ENCODE measurements at places on chromosomes 3 and 15.

GRCh38 chr15:41010345-41010744, 57.1 kb downstream of the CHAC1 start:
- no peak for DNase-seq

DNA sequence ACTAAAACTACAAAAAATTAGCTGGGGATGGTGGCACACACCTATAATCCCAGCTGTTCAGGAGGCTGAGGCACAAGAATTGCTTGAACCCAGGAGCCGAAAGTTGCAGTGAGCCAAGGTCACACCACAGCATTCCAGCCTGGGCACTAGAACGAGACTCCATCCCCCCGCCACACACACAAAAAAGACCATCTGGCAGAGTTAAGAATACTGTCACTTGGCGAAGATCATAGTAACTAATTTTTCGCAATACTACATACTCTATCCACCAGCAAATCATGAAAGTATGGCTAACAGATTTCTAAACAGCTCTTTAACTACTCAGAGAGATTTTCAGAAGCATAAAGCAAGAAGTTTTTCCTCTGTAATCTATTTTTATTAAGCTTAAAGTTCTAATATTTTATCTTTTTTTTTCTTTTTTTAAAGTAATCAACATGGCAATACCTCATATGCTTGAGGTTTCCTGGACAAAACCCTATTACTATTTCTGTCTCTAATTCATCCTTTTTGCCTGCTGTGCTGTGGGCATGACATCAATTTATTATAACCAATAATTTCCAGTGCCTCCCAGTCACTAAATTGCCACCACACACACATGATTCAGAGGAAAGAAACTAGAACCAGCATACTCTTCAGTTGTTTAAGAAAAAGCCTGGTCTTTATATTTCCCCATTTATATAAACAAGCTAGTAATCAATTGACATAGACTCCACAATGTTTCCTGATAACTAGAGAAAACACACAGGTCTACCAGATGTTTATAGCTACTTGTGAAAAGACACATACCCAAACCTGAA, 46.9 kb downstream of the CHSY1 start:
- DNase-seq, result no peak

DNA sequence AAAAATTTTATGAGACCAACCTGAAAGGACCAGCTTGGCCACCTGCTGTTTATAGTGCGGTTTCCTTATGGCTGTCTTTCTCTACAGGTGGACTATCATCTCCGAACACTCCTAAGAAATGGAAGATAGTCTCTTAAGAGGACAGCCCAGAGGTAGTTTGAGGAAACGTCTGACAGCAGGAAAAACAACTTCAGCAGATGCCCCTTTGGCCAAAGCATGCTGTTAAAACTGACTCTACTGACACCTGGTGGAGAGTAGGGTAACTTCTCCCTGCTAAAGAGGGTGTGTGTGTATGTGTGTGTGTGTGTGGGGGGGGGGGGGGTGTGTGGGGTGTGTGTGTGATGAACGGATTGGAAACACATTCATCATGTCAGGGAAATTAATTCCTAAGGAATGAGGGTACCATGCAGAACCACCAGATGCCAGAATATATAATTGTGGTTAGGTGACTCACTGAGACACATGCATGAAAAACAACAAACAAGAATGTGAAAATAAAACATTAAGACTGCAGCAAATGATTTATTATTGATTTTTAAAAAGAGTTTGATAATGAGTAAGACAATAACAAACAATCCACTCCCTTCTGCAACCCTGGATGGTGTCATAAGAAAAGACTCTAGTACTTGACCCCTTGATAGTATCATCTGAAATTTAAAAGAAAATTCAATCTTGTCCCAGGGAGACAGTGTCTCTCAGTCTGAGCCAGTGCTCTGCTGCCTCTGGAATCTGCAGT, 256.5 kb downstream of the THRB start:
- peak; percentile 96 for DNase-seq

DNA sequence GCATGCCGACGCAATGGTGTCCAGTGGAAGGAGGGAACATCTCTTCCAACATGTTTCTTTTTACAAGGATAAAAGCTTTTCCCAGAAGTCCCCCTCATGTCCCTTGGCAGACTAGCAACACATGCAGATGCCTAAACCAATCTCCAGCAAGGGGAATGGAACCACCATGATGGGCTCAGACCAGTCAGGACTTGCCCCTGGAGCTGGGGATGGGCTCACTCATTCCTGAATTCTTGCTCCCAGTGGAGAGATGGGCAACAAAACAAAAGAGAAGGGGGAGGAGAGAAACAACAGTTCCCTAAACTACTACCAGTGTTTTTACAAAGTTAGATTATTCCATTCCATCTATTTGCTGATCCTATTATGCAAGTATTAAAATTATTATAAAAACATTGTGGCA, 76.8 kb upstream of the OXTR start:
- DNase-seq, result no peak

DNA sequence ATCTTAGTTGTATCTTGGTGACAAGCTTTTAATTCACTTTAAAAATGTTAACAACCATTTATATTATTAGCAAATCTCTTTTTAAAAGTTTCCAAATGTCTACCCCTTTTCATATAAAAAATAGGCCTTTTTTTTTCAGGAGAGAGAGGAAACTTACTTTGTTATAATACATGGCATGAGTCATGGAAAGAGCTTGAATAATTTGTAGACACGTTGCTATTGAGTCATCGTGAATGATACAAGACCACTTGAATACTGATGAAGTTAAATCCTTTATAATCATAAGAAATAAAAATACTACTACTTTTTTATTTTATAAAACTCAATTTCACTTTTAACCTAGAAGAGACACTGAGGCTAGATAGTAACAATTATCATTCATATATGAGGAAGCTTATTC, 70.3 kb upstream of the BBX start:
- DNase-seq, result no peak

- no peak for DNase-seq
Measured at GRCh38 chr3:171236265-171237008, 209.9 kb upstream of the SLC2A2 start.

- peak; percentile 12 for DNase-seq
Measured at GRCh38 chr3:25548836-25549235, 115.9 kb downstream of the TOP2B start.

- DNase-seq, result peak; percentile 52
Measured at GRCh38 chr15:63502137-63502766, 2.1 kb upstream of the USP3 start.

DNA sequence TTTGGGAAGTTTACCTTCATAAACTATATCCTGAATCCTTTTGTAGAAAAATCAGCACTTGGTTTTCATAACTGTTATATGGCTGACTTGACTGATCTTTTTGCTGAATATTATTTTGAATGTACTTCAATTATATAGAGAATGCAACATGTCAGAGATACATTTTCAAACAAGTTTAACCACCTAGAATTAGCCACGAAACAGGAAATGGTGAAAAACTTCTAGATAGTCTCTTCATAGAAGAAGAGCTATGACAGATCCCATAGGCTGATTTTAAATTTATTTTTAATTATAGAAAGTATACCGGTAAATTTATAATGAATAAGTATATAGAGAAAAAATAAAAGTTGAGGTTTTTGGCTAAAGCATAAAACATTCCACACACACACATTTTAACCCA, 436.8 kb upstream of the DPPA4 start:
- DNase-seq, result no peak

- DNase-seq, result no peak
Measured at GRCh38 chr15:50176869-50177268, 5.1 kb upstream of the SLC27A2 start.

DNA sequence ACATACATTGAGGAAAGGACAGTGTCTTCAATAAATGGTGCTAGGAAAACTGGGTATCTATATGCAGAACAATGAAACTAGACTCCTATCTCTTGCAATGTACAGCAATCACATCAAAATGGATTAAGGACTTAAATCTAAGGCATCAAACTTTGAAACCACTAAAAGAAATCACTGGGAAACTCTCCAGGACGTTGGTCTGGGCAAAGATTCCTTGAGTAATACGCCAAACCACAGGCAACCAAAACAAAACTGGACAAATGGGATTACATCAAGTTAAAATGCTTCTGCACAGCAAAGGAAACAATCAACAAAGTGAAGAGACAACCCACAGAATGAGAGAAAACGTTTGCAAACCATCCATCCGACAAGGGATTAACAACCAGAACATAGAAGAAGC, 14.5 kb downstream of the LAMP3 start:
- DNase-seq, result no peak

DNA sequence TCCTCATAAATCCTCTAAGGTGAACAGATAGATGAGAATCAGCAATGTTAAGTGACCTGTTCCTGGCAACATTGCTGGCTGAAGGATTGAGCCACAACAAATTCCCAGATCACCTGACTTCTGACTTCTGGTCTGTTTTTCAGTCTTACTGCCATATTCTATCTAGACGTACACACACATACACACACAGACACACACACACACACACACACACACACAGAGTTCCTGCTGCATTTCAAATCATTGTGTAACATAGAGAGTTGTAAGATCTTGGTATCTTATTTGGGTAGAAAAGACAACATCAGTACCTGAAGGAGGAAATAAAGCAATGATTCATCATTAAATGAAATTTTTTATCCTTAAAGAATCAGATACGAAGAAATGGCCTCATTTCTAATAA, 342.6 kb downstream of the MFSD1 start:
- DNase-seq, result no peak

- no peak for DNase-seq
Measured at GRCh38 chr15:26421065-26421464, 351.8 kb downstream of the GABRB3 start.

DNA sequence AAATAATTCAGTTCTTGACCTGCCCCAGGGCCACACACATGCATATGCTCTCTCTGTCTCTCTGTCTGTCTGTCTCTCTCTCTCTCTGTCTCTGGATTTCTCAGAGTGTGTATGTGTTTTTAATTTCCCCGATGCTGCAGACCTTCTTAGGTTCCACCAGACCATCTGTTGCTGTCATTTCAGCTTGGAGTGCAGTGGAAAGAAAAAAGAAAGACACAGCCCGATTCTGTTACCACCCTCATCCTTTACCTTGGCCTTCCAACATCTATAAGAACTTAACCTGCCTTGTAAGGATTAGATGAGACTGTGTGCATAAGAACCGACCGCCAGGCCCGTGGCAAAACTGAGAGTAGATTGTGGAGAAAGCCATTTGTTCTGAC, 9.7 kb upstream of the PGPEP1L start:
- no peak for DNase-seq

- no peak for DNase-seq
Measured at GRCh38 chr3:118813472-118813871, 221.2 kb downstream of the IGSF11 start.

DNA sequence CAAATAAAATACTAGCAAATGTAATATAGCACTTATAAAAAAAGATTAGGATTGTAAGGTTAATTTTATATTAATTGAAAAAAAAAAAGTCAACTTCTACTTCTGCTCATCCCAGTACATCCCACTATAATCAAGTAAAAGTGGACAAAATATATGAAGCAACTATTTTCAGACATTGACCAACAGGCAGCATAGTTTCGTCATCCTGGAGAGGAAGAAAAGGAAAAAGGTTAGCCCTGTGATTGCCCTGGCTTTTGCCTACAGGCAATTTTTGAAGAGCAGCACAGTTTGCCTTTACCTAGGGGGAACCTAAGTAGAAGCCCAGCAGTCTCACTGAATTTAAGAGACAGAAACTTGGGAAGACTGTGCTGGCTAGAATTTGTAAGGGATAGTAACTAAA, 52.2 kb upstream of the ACTC1 start:
- DNase-seq, result no peak

- peak; percentile 66 for DNase-seq
Measured at GRCh38 chr15:39642011-39642640, 61.2 kb downstream of the THBS1 start.

GRCh38 chr3:10310578-10310977, 10.3 kb downstream of the SEC13 start:
- DNase-seq, result no peak

DNA sequence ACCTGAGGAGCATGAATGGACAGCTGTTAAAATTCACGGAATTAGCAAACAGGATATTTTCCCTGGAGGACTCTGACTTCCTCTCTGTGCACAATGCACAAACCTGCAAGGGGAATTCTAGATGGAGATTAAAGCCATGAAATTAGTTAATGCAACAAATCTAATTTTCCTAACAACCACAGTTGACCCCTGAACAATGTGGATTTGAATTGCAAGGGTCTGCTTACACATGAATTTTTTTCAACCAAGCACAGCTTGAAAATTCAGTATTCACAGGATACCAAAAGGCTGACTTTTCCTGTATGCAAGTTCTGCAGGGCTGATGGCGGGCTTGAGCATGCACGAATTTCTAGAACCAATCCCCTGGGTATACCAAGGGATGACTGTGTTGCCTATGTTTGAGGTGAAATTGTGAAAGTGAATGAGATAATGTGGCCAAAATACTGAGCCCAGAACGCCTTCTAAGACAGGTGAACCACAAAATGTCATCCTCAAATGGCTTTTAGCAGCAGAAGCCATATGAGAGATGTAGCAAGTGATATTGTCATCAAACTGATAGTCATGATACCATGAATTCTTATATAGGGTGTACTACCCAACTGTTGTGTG, 52.5 kb downstream of the COL8A1 start:
- DNase-seq, result no peak

DNA sequence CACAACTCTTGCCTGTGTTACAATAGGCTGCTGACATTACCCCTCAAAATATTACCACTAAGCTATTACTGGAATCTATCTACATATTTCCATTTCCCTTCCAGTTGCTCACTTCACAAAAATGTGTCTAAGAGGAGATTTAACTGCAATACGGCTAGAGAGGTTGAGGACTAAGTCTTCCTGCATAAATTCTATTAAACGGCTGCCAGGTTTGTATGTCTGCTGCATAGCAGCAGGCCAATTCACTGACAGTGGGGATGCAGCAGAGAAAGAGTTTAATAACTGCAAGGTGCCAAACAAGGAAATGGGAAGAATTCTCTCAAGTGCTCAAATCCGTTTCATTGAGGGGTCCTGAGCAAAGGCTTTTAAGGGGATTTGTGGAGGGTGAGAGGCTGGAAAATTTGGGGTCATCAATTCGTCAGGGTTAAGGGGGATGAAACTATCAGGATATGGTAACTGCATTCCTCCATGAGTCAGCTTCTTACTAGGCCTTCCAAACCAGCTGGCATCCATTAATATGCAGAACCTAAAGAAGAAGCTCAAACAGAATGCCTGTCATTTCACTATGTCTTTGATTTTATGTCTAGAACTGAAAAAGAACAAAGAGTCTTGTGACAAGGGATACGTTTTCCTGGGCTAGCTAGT, 675.6 kb downstream of the TBL1XR1 start:
- DNase-seq, result no peak

- DNase-seq, result no peak
Measured at GRCh38 chr15:90240856-90241255, 6.8 kb downstream of the GDPGP1 start.

DNA sequence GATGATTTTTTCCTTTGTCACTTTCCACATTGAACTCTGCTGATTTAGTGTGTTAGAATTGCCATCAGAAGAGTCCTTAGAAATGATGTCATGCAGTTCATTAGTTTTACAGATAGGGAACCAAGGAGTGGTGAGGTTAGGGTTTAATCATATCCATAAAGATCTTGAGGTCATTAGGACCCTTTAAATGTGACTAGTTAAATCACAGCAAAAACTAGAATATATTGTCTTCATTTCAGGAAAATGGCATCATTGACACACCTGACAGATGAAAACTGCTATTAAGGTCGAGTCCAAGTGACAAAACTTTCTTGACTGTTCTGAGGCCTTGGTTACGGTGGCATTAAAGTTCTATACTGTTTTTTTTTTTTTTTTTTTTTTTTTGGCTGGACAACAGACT, 50.5 kb downstream of the MBNL1 start:
- DNase-seq, result no peak

GRCh38 chr15:100113351-100114080, 228.3 kb downstream of the ADAMTS17 start:
- DNase-seq, result no peak

GRCh38 chr3:184725176-184725719, 13.4 kb upstream of the MAGEF1 start:
- no peak for DNase-seq

Data from epithelial cell of prostate (primary cell).